ENCODE measurements at places on chromosomes 5 and 9. TPM values are rescaled to one million over a fixed set of nuclear protein-coding genes. Genes with fewer than 3 reads are reported as not detected.

DNA sequence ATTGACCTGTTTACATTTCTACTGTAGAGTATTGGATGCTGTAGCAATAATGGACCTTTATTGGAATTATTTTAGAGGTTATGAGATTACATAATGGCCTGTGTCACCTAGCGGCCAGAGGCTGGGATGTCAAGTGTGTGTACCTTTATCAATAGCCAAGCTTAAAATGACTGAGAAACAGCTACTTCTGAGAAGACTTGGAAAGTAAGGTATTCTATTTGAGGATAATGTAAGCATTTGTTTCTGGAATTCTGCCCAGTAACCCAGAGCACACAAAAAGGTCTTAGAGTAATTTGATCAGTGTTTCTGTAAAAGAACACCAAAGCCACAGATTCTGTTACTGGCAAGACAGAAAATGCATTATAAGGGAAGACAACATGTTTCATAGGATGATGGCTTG is 116.8 kb downstream of the MACIR start:
- H3K4me1 ChIP-seq, result peaks cover 23% of the 10 kb centered on the region
- no peak overlapping the region for H3K4me3 ChIP-seq
- no peaks in the 10 kb centered on the region for H3K27me3 ChIP-seq

- H3K4me3 ChIP-seq, result no peak overlapping the region
- H3K36me3 ChIP-seq, result no peaks in the 10 kb centered on the region
- no peak overlapping the region for H3K27ac ChIP-seq
- peak; percentile 67 for DNase-seq
- no peaks in the 10 kb centered on the region for H3K4me1 ChIP-seq
- H3K27me3 ChIP-seq, result peaks cover 6% of the 10 kb centered on the region
Measured at GRCh38 chr5:149834246-149834855, 104.2 kb downstream of the PPARGC1B start.

DNA sequence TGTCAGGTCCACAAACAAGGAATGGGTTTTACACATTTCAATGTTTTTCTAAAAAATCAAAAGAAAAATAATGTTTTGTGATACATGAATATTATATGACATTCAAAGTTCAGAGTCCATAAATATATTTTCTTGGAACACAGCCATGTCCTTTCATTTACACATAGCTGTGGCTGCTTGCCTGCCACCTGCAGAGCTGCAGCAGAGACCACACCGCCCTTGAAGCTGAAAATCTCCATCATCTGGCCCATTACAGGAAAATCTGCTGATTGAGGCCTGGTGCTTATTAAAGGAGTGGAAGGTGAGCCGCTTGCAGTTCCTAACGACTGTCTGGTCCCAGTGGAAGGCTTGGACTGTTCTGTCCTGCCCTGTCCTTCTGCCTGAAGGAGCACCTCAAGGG is 232.6 kb upstream of the ADAMTS16 start:
- no peak overlapping the region for H3K27ac ChIP-seq
- no peaks in the 10 kb centered on the region for H3K36me3 ChIP-seq
- H3K4me1 ChIP-seq, result peaks cover 20% of the 10 kb centered on the region
- no peak for DNase-seq
- H3K4me3 ChIP-seq, result no peak overlapping the region

Gene MARCOL
- total RNA-seq, result not detected

Gene DMRT3
- 2.5 TPM for total RNA-seq

Gene RNF183
- total RNA-seq, result 0.53 TPM

Gene NCS1
- 44.8 TPM for total RNA-seq

All from mesothelial cell of epicardium (in vitro differentiated cells).